HEK293T (cell line): ENCODE measurements at places on chromosomes 1 and 21.
A peak's percentile ranks its signal among the peaks of the same experiment; 100 is the strongest.

DNA sequence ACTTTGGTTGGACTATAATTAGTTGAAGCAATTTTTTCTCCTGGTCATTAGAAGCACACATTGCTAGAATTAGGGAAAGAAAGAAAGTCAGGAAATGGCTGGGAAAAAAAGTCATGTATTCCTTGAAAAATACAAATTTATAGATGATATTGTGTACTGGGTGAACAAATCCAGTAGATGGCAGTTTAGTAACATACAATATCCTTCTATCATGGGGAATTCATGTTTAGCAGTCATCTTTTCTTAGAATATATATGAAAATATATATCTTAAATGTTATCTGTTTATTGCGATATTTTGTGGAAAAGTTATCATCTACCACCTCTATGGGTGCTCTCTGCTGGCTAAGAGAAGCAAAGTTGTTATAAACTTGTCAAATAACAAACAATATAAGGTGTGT is 13.1 kb upstream of the ZRANB2 start:
- peak; percentile 25 for DNase-seq

DNA sequence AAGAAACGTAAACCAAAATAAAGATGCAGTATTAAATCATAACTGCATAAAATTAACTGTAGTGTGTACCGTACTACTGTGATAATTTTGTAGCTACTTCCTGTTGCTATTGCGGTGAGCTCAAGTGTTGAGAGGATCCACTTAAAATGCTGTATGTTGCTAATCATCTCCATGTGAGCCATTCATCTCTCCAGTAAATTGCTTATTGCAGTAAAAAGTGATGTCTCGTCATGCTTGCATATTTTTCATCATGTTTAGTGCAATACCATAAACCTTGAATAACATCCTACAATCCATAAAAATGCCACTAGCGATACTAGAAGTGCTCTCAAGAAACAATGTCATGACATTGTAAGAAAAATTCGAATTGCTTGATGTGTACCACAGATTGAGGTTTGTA is 66.3 kb downstream of the RAVER2 start:
- DNase-seq = no peak

DNA sequence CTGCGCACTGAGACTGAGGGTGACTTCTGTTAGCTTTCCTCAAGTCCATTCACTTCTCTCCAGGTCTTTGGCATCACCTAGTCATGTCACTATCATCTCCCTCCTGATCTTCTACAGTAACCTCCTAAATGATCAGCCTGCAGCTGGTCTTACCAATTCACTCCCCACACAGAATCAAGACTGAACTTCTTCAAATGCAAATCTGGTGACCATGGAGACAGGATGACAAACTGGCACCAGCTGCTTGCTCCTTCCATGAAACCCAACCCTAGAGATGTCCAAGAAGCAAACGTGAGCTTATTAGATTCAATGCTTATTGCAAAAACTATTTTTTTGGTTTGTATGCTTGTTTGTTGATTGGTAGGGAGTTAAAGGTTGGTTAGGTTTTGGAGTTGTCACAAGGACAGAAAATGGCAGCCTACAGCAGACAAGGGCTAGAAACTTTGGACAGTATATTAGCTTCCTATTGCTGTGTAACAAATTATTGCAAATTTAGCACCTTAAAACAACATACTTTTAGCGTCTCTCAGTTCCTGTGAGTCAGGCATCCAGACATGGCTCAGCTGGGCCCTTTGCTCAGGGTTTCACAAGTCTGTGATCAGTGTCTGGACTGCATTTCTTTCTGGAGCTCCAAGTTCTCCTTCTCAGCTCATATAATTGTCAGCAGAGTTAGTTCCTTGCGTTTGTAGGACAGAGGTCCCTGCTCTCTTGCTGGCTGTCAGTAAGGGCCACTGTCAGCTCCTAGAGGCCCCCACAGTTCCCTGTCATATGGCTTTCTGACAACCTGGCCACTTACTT is 53.3 kb upstream of the GJA8 start:
- no peak for DNase-seq

- no peak for DNase-seq
Measured at GRCh38 chr1:115647507-115647906, 5.7 kb downstream of the VANGL1 start.

DNA sequence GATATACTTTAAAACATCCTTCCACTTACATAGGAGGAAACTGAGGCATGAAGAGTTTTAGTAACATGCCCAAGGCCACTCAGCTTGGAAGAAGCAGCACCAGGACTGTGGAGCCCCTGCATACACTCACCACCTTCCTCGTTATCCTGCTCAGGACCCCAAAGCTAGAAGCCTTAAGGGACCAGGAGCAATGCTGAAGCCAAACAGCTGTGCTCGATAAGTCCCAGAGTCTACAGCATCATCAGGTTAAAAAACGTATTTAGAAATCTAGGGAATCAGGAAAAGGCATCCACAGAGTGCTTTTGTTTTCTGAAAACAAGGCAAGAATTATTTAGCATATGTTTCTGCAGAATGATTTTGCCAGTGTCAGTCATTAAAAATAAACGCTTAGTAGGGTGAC is 301.7 kb upstream of the ESRRG start:
- no peak for DNase-seq

DNA sequence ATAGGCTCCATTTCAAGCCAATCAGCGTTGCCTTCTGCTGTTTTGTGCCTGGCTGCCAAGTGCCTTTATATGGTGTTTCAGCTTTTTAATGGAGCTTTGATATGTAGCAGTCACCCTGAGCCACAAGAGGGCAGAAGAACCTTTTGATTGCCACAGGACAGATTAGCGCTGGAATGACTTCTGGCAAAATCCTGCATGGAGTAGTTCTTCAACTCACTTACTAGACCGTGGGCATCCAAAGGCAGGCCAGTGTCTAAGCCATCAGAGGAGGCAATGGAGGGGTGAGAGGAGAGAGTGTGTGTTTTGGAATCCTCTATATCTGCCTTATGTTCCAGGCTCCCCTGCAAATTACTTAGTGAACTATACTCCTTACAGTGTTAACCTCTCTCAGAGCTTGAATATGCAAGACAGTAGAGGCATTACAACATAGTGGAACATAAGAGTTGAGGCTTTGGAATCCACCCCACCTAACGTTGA is 56.2 kb downstream of the ST3GAL3 start:
- peak; percentile 76 for DNase-seq

- no peak for DNase-seq
Measured at GRCh38 chr1:230011333-230012092, 55.5 kb upstream of the GALNT2 start.

- no peak for DNase-seq
Measured at GRCh38 chr1:240293706-240294105, 202.0 kb downstream of the FMN2 start.

DNA sequence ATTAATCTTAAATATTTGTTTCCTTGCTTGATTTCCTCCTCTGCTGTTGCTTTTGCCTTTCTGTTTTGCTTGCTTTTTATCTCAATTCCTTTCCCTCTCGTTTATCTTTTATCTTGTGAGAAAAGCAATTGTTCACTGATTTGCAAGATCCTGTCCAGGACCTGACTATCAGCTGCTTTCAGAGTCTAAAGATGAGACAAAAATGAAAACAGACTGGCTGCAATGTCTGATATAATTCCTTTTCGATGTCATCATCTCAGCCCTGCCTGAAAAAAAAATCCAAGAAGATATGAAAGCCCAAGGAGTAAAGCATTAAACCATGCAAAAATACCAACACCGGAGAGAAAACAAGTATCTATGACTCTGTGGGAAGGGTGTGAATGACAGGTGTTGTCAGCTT is 225.5 kb downstream of the PATJ start:
- no peak for DNase-seq

DNA sequence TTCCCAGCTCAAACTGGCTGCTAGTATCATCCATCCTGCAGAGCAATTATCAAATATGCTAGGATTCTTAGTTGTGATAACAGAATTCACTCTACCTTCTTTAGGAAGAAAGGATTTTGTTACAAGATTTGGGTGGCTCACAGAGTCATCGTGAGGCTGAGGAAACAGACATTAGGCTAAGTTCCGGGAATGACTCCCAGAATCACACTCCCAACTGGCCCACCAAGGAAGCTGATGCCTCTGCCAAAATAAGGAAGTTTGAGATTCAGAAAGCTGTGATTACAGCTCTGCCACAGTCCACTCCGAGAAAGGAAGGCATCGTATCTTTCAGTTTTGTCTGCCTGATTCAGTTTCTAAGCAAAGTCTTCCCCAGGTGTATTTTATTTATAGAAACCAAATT is 50.6 kb upstream of the LYPLAL1 start:
- no peak for DNase-seq

DNA sequence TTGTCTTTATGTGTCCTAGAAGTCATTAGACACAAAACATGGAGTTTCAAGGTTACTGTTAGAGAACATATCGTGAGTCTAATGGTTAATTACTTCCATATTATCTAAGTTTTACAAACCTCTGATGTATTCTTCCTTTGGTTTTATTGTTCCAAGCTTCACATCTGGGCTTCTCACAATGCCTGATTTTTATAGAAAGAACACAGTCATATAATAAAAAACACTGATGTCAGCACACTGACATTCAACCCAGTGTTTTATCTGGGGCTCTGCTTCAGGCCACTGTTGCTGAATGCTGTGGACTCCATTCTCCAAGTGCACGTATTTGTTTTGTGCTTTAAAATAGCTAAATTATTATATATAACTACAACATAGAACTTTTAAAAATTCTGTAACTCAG is 232.9 kb downstream of the SMYD3 start:
- no peak for DNase-seq

GRCh38 chr1:235022341-235022980 is 106.2 kb downstream of the TOMM20 start:
- no peak for DNase-seq

DNA sequence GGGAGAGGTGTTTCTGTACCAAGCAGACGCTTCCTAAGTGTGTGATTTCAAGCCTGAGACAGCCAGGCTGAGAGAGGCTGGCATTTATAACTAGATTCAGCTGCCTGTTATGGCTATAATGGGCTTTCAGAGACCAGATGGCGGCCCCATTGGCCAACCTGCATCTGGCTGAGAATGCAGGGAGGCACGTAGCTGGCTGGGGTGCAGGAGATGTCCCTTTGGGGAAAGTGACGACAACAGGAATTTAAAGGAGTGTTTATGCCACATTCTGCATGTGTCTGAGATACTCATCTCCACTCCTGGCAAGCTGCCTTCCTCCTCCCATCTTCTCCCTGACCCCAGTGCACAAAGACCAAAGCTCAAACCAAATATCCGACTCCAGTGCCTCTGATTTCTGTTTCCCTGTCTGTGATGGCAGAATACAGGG is 21.3 kb upstream of the CCDC190 start:
- no peak for DNase-seq

DNA sequence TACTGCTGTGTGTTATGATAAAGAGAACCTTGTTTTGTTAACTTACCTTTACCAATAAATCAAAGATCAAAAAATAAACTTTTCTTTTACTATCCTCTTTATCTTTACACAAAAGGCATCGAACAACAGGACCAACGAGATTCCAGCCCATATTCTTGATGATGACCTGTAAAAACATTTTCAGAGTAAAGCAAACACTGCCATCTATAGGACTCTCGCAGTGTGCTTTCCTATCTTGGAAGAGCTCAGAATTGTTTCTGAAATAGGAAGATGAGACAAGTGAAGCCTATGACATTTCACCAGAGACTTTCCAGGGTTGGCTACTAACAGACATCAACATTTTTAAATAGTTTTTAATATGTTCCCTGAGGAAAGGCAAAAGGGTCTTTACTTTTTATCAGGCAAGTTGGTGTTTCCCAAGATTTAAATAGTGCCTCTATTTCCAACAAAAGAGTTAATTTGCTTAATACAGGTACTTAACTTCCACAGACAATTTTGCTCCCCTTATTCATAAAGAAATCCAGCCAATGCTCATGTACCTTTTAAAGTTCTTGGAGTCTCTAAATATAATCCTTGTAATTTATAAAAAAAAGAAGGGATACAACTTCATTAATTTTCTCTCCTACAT is 7.3 kb downstream of the GLMN start:
- DNase-seq = peak; percentile 50

- DNase-seq = no peak
Measured at GRCh38 chr1:183212870-183213269, 26.8 kb downstream of the LAMC2 start.

DNA sequence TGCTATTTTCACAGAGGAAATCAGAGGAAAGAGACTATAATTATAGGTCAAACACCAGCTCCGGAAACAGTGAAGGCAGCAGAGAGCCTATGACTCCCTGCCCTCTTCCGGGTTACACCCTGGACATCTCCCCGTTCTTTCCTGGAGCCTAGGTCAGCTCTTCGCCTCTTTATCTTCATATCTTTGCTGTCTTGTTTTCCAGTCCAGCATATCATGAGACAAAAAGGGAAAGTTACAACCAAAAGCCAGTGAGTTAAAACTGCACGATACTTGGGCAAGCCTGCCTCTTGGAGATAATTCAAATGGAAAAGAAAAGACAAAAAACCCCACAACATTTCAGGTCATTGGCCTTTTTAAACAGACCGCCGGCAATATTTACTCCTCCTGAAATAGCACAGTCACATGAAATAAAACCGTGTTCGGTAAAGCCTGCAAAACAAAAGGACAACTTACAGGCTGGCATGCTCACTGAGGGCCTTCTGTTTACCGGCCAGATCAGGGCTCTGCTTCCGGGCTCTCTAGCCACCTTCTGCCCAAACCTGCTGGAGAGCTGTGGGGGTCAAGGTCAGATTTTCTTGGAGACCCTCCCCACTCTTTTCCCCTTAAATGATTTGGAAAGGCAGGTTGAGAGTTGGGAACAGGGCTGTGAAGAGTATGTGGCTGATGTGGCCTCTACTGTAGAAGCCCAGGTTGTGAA is 42.8 kb upstream of the PPP2R5A start:
- DNase-seq = no peak

- DNase-seq = no peak
Measured at GRCh38 chr1:180566026-180566425, 7.3 kb downstream of the OVAAL start.

- no peak for DNase-seq
Measured at GRCh38 chr1:4428711-4429110, 225.7 kb upstream of the AJAP1 start.

DNA sequence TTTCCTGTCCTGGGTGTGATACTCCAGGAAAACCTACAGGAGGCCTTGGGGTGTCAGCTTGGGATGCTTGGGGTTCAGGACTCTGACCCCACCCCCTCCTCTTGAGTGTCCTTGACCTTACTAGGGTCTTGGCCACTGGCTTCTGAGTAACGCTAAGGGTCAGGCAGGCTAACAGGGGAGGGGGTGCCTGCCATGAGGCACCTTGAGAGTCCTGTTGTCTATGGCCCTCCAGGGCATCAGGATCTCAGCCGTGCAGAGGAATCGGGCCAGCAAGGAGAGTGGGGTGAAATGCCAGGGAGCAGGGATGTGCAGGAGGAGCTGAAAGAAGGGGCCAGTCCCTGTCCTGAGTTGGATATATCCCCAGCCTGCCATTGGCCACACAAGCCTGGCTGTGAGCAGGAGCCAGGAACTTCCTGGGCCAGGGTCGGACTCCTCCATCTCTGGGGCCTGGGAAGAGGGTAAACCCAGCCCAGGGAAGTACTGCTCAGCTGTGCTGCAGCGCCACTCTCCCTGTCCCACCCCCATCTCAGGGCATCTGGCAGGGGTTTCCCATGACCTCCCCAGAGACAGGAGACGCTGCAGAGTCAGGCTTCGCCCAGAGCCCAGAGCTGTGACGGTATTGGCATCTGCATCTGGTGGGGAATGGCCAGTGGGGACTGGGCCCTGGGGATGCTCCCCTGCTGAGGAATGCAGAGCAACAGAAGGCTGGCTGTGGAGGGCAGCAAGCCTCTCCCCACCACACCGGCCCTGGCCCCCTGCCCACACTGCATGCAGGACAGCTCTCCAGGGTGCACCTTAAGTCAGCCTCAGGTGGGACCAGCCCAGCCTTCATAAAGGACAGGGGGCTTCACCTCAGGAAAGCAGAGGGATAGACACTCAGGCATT is 6.3 kb downstream of the KIF21B start:
- DNase-seq = no peak

GRCh38 chr21:41446586-41446985 is 20.5 kb downstream of the MX1 start:
- no peak for DNase-seq
